Thoracic aorta (tissue), 2 donors: ENCODE measurements at places on chromosomes 3 and 15.

GRCh38 chr3:23325466-23326065, 122.4 kb downstream of the UBE2E2 start:
- no peak overlapping the region for H3K4me3 ChIP-seq
- H3K27ac ChIP-seq = no peak overlapping the region
- peaks cover 29% of the 10 kb centered on the region for H3K4me1 ChIP-seq
- no peak for DNase-seq
- H3K36me3 ChIP-seq = no peaks in the 10 kb centered on the region

GRCh38 chr3:61564395-61565059, 3.2 kb downstream of the PTPRG start:
- peak overlapping the region; percentile 57 for H3K27ac ChIP-seq
- no peaks in the 10 kb centered on the region for H3K27me3 ChIP-seq
- DNase-seq = peak; percentile 39
- H3K4me1 ChIP-seq = peaks cover 3% of the 10 kb centered on the region

DNA sequence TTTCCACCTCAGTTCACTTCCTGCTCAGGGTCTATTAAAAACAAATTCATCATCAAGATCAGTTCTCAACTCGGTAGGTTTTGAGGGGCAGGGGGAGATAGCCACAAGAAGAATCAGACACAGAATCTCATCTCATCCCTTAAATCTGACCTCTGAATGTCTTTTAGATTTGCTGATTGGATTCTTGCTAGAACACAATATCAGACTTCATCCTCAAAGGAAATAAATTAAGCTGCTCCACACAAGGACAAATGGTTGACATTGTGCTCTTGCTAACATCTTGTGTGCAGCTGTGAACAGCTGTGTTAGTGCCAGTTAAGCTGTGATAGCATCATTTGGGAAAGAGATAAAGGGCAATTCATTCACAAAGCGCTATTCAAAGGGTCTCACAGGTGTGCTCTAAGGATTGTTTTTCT, 184.0 kb upstream of the ADAMTS9 start:
- H3K4me3 ChIP-seq = no peak overlapping the region
- H3K36me3 ChIP-seq = no peaks in the 10 kb centered on the region
- no peak overlapping the region for H3K27ac ChIP-seq
- H3K4me1 ChIP-seq = no peaks in the 10 kb centered on the region

DNA sequence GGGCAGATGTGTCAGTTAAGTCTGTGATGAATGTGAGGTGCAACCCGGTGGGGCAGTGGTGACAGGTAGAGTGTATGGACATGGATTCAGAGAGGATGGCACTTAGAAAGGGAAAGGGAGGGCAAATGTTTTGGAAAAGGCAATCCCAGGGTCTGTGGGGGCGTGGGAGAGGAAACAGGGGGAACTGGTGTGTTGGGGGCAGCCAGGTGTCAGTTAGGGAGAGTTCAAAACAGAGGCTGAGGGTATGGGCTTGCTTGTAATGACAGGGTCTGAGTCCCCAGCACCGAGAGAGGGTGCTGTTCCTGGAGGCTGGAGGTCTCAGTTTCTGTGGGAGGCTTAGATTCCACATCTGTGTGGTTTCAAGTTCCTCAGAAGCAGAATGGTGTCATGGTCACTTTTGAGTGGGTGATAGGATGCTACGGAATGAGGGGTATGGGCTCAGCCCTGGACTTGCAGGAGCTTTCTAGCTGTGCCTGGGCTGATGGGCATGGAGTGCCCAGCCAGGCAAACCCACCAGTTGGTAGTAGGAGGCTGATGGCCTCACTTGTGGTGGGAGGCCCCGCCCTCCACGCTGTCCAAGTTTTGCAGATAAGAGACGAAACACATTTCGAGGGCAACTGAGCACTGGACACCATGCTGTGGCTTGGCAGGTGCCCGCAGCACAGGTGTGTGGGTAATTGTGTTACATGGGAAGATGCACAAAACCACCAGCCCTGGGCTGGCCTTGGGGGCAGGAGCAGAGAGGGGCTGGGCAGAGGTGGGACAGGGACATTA, 209.4 kb downstream of the RPLP1 start:
- H3K4me3 ChIP-seq = no peak overlapping the region
- no peaks in the 10 kb centered on the region for H3K36me3 ChIP-seq
- H3K4me1 ChIP-seq = no peaks in the 10 kb centered on the region
- H3K27me3 ChIP-seq = no peaks in the 10 kb centered on the region

DNA sequence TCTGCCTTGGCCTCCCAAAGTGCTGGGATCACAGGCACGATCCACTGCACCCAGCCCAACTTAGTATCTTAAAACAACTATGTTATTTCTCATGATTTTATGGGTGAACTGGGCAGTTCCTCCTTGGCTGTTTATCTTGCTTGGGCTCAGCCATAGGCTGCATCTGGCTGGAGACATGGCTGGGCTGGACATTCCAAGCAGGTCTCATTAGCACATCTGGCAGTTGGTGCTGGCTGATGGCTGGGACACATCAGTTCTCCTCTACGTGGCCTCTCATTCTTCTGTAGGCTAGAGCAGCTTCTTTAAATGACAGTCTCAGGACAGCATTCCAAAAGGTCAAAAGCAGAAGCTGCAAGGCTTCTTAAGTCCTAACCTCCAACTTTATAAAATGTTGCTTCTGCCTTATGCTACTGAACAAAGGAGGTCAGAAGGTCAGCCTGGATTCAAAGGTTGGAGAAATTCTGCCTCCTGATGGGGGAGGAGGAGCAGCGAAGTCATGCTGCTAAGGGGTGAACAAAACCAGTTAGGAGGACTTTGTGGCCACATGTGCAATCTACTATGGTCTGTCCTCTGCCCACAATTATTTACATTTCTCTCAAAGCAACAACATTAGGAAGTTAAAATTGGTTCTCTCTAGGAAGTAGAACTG, 144.0 kb downstream of the AQP9 start:
- no peaks in the 10 kb centered on the region for H3K27me3 ChIP-seq
- no peak for DNase-seq
- H3K36me3 ChIP-seq = no peaks in the 10 kb centered on the region
- H3K4me1 ChIP-seq = no peaks in the 10 kb centered on the region
- H3K27ac ChIP-seq = no peak overlapping the region
- no peak overlapping the region for H3K4me3 ChIP-seq

GRCh38 chr15:72136170-72137051, 18.2 kb downstream of the SENP8 start:
- DNase-seq = no peak
- H3K4me1 ChIP-seq = no peaks in the 10 kb centered on the region
- H3K36me3 ChIP-seq = no peaks in the 10 kb centered on the region
- H3K4me3 ChIP-seq = no peak overlapping the region

GRCh38 chr3:13017361-13018042, 55.7 kb downstream of the IQSEC1 start:
- no peak overlapping the region for H3K4me3 ChIP-seq
- no peak for DNase-seq
- H3K27me3 ChIP-seq = no peaks in the 10 kb centered on the region
- peaks cover 45% of the 10 kb centered on the region for H3K4me1 ChIP-seq
- peak overlapping the region; percentile 46 for H3K27ac ChIP-seq
- no peaks in the 10 kb centered on the region for H3K36me3 ChIP-seq

DNA sequence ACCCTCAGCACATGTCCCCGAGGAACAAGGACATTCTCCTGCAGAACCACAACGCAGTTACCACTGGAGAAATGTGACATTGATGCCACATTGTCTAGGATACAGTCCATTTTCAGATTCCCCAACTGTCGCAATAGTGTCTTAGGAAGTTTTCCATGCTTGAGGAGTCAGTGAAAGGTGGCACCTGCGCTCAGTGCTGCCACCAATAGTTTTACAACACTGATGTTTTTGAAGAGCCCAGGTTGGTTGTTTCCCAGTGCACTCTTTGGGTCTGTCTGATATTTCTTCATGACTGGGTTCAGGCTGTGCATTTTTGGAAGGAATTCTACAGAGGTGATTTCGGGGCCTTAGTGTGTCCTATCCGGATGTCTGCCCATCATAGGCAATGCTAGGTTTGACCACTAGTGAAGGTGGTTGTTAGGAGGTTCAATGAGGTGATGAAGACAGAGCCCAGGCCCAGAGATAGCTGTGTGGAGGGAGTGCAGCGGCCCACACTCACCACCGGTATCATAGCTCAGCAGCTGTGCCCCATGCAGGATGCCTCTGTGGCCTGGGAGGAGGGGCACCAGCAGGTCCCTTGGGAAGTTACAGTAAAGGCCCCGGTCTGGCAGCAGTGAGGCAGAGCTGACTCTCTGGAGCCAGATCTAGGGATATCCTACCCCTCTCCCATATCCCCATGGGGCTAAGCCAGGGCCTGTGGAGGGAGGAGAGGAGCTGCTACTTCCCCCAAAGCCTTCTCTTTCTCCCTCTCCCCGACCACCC, 96.6 kb downstream of the DNAJB8 start:
- no peak for DNase-seq
- H3K27me3 ChIP-seq = no peaks in the 10 kb centered on the region
- H3K36me3 ChIP-seq = no peaks in the 10 kb centered on the region
- H3K4me3 ChIP-seq = no peak overlapping the region
- H3K27ac ChIP-seq = no peak overlapping the region
- no peaks in the 10 kb centered on the region for H3K4me1 ChIP-seq

- peak overlapping the region; percentile 96 for H3K27ac ChIP-seq
- H3K27me3 ChIP-seq = no peaks in the 10 kb centered on the region
- no peaks in the 10 kb centered on the region for H3K36me3 ChIP-seq
- peak overlapping the region; percentile 65 for H3K4me3 ChIP-seq
- no peak for DNase-seq
Measured at GRCh38 chr15:89665449-89666181, 10.3 kb upstream of the KIF7 start.
